ENCODE measurements at places on chromosomes 12 and 14.

DNA sequence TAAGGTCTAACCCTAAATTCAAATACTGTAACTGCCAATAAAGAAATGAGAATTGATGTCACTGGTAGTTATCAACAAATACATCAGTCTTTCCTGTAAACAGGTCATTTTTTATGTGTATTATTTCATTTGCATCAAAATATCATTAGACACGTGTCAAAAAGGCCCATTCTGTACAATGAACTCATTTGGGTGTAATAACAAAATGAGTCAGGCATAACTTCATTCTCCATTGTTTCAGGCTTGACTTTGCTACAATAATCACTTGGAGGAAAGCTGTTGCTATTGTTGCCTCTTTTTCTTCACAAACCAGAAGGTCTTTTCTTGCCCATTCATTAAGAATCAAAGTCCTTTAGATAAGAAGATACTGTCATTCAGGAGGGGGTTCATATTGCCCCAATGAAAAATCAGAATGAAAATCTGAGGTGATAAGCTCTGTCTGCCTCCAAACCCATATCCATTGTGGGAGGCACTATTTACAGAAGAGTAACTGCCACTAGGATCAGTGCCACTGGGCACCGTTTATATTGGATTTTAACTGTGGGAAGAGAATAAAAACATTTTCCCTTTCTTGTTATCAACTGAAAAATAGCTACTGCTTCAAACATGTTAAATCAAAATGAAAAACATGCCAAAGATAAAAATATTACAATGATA lies 10.1 kb downstream of the ENTPD5 start:
- no peak for DNase-seq

DNA sequence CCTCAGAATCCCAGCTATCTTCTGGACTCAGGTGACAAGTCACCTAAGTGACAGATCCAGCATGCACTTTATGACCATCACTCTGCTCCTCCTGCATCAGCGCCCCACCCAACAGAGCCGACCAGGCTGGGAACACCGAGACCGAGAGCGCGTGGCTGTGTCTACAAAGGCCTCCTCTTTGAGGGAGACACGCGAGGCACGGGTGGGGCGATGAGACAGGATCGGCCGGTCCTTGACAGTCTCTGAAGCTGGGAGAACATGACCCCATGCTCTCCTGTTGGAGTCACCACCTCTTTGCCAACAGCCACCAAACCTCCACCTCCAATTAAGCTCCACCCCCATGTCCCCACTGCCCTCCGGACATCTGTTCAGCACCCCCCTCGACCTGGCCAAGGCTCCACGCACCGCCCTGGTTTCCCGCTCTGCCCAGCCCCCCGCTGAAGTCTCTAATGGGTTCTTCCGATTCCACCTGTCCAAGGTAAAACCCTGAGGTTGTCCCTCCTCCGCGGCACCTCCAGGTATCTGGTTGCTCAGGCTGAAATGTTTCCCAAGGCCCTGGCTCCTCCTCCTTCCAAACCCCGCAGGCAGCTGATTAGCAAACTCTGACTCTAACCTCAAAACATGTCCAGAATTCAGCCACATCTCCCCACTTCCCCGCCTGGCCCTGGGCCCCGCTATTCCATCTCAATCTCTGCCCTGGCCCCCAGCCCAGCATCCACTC lies 31.5 kb downstream of the HSP90AA1 start:
- DNase-seq = no peak

- no peak for DNase-seq
Measured at GRCh38 chr12:73863546-73863945, 674.1 kb upstream of the ATXN7L3B start.

DNA sequence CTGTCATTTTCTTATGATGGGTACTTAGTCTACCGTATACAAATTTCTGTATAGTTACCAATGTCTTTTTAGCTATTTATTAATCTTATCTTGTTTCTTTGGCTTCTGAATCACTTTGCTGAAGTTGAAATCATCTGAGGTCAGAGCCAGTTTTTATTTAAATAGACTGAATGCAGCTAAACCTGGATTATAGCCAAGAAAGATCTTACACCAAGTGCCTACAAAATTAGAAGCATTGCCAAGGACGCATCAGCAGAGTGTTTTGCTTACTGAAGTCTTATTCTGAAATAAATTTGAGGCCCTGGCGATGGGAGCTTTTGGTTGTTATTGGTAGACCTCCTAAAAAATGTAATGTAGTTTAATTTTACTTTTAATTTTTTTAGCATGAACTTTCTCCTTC lies 128.2 kb downstream of the RGS6 start:
- DNase-seq = no peak

- DNase-seq = no peak
Measured at GRCh38 chr12:58242796-58243630, 301.6 kb downstream of the ATP23 start.

- no peak for DNase-seq
Measured at GRCh38 chr12:69150796-69151127, 88.6 kb upstream of the CPSF6 start.

GRCh38 chr14:56061051-56061450 lies 57.2 kb upstream of the PELI2 start:
- no peak for DNase-seq

- no peak for DNase-seq
Measured at GRCh38 chr12:119319638-119320037, 14.9 kb upstream of the CCDC60 start.

DNA sequence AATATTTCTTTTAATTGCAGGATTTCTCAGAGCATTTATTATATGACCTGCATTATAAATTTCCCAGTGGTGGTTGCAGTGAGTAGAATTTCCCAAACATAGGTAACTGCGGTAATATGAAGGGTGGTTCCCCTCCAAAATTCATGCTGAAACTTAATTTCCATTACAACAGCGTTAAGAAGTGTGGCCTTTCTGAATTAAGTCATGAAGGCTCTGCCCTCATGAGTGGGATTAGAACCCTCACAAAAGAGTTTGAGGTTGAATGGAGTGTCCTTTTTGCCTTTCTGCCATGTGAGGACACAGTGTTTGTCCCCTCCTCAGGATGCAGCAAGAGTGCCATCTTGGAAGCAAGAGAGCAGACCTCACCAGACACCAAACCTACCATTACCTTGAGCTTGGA lies 233.6 kb downstream of the KTN1 start:
- DNase-seq = no peak

DNA sequence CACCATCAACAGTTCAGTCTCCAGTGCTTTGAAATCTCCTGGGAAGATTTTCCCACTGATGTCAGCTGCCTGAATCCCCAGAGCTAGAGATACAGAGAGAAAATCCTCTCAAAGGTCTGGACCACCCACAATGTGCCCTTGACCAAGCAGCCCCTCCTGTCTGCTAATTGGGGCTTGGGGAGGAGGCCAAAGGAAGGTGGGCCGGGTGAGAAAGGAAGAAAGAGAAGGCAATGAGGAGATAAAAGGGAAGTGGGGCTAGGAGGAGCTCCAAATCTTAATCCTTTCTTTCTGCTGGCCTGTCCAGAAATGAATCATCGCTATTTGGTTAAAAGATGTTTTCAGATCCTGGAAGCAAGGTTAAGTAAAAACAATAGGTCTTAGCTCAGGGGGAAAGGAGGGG lies 322.9 kb downstream of the BCL11B start:
- no peak for DNase-seq

DNA sequence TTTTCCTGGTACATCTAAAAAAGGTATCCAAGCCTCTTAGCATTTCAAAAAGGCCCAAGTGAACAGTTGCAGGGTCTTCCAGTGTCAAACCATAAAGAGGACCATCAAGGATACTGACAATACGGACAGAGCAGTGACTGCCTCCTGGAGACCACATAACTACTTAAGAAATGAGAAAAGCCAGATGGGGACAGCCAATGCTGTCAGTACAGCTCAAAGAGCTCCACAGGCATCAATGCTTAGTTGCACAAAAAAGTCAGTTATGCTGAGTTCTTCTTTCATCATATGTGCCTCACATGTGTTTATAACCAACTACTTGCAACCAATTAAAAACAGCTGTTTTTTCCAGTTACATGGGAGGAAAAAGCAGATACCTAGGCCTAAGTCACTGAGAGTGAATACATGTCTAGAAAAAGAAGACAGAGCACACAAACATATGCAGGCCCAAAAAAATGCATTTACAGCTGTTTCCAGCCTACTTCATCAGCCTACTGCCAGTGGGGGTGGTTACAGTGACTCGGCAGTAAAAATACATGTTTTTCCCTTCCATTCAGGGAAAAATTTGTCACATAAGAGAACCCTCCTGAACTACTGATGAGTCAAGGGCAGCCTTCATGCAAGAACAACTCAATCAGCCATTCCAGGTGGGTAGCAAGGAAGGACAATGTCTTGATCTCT lies 84.0 kb downstream of the DCAF5 start:
- DNase-seq = no peak

GRCh38 chr12:1553987-1554982 lies 40.1 kb downstream of the FBXL14 start:
- no peak for DNase-seq

GRCh38 chr14:31207287-31207754 lies 272 bp downstream of the HECTD1 start:
- DNase-seq = no peak

DNA sequence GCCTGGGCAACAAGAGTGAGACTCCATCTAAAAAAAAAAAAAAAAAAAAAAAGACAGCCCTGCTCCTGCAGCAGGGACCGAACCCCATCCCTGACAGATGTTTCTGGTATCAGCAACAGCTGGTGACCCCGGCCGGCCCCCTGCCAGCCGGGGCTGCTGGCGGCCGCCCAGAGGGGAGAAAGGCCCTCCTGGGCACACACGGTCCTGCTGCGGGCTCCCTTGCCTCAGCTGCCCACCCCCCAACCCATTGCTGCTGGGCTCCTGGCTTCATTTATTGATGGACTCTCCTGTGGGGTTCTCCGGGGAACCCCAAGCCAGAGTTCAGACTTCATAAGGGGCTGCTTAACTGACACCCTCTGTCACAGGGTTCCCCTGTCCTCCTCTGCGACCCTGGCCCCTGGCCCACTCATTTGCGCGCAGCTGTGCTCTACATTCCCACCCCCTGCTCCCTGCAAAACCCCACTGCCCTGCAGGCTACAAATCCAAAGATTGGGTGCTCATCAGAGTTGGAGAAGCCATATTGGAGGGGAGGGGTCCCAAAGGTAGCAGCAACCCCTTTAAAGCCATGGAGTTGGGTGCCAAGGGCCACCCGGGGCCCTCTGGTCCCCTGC lies 103.6 kb upstream of the RTL1 start:
- no peak for DNase-seq

- no peak for DNase-seq
Measured at GRCh38 chr12:33533527-33533926, 93.9 kb upstream of the SYT10 start.

DNA sequence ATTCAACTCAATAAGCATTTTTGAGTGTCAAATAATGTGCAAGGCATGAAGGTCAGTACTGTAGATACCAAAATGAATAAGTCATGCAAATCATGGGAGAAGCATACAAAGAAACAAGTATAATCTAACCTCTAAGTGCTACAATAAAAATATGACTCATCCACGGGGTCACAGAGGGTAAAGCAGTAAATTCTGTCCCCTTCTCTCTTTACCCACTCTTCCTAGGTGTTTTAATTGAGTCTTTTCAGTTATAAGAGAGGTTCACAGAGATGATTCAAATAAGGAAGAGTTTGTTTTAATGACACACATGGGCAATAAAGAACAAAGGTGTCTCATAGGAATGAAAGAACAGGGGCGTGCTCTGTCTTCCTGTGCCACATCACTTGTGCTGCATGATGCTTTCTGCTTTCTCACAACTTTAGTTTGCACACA lies 71.5 kb upstream of the DAAM1 start:
- DNase-seq = no peak

GRCh38 chr12:13686260-13686659 lies 295.1 kb downstream of the GRIN2B start:
- DNase-seq = no peak

DNA sequence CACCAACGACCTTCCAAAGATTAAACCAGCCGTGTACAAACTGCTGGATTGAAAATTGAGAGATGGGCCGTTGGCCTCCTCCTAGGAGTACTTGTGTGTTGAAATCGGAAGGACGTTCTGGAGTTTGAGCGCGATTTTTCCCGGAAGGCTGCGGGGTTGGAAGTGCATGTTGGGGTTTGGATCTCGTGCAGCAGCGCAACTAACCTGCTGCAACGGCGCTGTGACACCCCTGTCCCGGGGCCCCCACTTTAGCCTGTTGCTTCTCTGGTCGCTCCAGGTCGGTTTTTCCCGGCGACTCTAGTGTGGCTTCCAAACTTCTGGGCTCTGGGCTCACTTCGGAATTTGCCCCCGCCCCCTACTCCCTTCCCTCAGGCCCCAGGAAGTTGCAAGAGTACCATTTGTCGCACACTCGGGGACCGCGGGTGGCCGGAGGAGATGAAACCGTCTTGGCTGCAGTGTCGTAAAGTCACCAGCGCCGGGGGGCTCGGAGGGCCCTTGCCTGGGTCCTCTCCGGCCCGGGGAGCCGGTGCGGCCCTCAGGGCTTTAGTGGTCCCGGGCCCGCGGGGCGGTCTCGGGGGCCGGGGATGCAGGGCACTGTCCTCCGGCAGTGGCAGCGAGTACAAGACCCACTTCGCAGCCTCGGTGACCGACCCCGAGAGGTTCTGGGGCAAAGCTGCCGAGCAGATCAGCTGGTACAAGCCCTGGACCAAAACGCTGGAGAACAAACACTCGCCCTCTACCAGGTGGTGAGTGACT lies at the start of gene ACSS3:
TSS of gene ACSS3 (plus strand) at position 394 of the 756 bp plus-strand sequence. CDS start at position 436, 42 bp downstream.
- DNase-seq = no peak

DNA sequence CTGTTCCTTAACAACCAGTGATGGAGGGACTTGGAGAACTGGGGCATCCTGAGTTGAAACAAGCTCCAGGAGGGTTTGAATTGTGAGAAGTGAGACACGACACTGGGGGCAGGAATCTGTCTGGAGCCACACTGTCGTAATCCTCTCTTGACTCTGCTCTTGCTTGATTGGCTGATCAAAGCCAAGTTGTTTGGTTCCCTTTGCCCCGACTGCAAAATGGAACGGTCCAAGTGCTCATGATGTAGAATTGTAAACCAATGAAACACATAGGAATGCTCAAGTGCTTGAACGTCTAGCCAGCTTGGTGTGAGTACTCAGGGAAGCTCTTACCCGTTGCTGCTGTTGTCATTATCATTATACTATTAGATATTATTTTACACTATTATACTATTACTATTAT lies 98.1 kb downstream of the TMEM132C start:
- no peak for DNase-seq

DNA sequence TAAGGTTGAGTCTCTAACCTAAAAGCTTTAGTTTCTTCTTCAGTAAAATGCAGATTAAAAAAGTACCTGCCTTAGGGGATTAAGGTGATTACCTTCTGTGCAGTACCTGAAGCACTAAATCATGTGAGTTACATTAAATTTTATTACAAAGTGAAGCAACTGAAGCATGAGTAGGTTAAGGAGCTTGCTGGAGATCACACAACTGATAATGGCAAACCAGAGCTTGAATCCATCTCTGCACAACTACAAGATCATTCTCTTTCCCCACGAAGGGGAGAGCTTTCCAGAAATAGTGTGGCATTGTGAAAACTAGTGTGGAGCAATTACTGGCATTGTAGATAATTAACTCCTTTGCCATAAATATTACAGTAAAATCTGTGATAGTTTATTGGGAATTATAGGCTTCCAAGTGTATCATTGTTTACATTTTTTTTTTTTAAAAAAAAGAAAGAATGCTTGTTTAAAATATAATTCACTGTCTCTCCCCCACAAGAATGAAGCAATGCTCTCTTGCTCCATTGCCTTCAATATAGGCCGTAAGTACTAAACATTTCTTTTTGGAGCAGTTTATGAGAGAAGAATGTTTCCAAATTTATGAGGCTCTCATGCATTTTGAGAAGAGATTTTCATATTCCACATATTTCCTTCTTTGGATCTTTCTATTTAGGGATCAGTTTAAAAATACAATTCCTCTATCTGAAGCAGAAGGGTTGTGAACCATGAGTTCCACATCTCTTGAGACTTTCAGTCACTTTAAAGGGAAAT lies 20.5 kb downstream of the SLC38A2 start:
- no peak for DNase-seq

All from CD4-positive, alpha-beta T cell treated with Interleukin-10 for 1 hour (primary cell).